ENCODE measurements at places on chromosomes 2 and 18.

DNA sequence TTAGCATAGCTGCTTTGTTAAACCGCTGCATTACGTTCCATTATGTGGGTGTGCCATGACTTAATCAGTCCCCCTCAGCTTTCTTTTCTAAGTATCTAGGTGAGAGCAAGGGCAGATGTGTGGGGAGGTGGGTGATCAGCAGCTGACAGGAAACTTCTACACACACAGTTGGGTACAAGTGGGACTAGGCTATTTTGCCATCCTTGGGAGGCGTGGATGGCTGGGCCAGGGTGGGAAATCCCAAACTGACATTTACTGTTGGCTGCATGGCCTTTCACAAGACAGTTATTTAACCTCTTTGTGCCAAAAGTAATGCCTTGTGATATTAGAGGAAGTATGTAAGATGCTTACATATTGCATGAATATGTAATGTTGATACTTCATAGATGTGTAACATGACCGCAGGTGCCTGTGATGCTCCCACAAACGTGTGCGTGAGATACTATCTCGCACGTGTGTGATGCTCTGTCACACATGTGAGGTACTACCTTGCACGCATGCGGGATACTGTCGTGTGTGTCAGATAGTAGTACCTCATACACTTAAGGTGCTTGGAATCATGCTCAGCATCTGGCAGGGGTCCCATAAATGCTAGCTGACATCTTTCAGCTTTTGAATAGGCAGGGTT, 314.5 kb downstream of the PRKCE start:
- DNase-seq = no peak

DNA sequence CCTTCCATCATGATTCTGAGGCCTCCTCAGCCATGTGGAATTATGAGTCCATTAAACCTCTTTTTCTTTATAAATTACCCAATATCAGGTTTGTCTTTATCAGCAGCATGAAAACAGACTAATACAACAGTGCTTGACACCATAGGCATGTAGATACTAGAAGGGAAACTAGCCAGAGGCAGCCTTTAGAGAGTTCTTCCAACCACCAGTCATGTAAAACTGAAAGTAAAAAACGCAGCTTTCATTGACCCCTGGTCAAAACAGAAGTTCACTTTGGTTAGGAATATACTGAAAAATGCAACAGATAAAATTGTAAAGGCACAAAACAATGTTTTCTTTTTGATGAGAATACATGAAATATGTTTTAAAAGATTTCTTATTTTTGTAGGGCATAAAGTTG, 122.8 kb upstream of the L3MBTL4 start:
- no peak for DNase-seq

- DNase-seq = no peak
Observed at GRCh38 chr2:58065248-58065647, 18.6 kb downstream of the VRK2 start.

- no peak for DNase-seq
Observed at GRCh38 chr2:176873403-176873802, 339.2 kb upstream of the HNRNPA3 start.

DNA sequence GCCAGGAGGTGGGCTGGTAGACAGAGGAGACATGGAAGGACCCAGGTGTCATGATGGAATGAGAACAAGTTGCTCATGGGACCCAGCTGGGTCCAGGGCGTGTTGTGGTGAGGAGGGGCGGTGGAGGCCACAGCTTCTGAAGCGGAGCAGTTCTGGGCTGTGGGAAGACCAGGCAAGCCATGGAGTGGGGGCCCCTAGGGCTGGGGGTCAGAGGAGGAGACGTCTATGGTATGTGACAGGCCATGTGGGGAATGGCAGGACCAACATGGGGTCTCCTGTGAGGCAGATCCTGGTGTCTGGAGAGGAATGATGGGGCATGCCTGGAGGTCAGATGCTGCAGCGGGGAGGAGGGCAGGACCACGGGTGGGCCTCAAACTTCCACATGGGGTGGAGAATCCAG, 16.9 kb downstream of the MYO7B start:
- DNase-seq = no peak

DNA sequence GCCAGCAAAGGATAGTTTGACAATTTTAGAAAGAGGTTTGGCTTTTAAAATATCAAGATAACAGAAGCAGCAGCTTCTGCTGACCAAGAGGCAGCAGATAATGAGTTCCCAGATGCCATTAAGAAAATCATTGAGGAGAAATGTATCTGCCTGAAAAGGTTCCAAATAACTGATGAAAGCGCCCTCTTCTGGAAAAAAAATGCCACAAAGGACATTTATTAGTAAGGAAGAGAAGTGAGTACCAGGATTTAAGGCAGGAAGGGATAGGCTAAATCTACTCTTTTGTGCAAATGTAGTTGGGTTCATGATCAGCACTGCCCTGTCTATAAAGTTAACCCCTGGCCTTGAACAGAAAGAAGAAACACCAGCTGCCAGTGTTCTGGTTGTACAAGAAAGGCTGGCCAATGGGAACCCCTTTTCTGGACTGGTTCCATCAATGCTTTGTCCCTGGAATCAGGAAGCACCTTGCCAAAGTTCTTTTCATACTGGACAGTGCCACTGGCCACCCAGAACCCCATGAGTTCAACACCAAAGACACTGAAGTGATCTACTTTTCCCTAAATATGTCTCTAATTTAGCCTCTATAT, 40.6 kb downstream of the DHX57 start:
- no peak for DNase-seq

DNA sequence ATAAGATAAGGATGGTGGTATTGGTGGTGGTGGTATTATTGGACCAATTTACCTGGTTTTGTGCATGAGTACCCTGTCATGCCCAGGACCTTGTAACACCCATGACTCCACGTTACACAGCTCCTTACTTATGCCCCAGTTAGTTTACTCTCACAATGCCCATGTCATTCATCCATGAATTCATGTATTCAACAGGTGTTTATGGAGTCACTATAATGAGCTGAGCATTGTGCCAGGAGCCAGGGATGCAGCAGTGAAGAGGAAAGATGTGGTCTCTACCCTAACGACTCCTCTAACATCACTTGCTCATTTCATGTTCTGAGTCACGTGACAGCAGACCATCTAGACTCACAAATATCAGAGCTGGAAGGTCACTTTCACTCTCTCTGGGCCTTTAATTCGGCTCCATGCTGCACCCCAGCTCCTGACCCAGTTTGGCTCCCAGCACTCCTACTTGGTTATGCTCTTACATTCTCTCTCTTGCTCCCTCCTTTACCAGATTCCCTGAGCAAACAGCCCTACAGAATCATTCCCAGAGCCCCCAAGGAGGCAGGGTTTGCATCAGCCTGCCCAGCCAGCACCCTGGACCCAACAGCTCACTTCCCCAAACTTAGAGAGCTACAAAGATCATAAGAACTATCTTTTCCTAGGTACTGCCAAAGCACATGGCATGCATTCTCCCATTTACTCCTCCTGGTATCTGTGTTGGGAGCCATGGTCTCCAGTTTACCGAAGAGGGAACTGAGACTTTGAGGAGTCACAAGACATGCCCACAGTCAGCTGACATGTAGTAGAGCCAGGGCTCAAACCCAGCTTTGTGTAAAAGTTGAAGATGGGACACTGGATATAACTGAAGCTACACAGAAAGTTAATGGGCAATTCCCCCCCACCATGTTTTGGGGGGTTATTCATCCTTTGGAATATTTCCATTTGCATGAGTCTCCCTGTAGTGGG, 449.9 kb downstream of the LRATD1 start:
- DNase-seq = no peak
